ENCODE measurements at places on chromosomes 4 and X.

DNA sequence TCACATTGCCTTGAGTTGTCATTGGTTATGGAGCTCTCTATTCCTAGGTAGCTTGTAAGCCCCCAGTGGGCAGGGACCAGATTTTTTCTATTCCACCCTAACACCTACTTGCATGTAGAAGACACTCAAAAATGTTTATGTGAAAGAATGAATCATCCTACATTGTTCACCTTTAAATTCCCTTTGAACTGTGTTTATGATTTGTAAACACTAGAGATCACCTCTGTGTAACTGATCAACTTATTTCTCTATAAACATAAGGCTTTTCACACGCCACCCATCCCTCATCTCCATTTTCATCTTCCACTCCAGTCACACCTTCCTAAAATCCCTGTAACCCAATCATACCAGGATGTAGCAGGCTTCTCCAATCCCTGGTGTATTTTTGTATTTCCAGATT lies 142.6 kb upstream of the LEF1 start:
- DNase-seq = no peak

DNA sequence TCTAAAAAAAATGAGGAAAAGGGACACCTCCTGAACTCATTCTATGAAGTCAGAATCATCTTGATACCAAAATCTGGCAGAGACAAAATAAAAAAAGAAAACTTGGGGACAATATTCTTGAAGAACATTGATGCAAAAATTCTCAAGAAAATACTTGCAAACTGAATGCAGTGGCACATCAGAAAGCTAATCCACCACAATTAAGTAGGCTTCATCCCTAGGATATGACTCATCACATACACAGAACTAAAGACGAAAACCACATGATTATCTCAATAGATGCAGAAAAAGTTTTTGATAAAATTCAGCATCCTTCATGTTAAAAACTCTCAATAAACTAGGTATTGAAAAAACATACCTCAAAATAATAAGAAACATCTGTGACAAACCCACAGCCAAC lies 98.3 kb downstream of the FAM47B start:
- no peak for DNase-seq

DNA sequence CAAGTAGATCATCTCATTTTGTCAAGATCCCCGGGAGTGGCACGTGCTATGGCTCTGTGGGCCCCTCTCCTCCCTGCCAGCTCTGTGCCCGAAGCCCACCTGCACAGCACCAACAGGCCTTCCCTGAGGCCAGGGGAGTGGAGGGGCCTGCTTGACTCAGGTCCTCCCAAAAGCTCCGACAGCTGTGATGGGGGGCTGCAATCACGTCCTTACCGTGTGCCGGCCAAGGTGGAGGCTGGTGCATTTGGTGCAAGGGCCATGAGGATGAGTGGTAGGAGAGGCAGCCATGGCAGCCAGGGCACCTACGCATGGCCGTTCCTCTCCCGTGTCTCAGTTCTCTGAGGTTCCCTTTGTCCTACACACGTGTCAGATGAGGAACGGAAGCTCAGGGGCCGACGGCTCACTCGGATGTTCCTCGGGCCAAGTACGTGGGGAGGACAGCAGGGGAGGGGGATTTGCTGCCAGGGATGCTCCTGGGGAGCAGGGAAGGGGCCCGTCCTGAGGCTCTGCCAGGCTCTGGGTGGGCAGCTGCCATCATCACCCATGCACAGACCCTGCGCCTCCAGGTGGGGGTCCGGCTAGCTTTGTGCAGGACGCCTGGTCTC lies 95.8 kb downstream of the HMX1 start:
- DNase-seq = no peak

DNA sequence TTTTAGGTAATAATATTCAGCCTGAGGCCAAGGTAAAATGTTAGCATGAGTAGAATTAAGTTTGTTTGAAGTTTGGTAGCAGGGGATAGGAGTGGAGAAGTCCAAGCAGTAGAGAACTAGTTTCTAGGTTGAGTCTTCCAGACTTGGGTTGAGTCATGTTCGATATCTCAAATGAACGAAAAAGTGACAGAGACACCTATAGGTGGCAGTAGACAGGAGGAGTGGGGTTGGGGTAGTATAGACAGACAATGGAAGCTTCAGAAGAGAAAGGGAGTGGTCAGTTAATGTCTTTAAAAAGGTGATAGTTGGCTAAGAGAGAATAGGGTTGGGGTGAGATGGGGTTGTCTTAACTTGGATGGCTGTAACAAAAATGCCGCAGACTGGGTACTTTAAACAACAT lies 58.7 kb upstream of the EMCN start:
- peak; percentile 3 for DNase-seq

DNA sequence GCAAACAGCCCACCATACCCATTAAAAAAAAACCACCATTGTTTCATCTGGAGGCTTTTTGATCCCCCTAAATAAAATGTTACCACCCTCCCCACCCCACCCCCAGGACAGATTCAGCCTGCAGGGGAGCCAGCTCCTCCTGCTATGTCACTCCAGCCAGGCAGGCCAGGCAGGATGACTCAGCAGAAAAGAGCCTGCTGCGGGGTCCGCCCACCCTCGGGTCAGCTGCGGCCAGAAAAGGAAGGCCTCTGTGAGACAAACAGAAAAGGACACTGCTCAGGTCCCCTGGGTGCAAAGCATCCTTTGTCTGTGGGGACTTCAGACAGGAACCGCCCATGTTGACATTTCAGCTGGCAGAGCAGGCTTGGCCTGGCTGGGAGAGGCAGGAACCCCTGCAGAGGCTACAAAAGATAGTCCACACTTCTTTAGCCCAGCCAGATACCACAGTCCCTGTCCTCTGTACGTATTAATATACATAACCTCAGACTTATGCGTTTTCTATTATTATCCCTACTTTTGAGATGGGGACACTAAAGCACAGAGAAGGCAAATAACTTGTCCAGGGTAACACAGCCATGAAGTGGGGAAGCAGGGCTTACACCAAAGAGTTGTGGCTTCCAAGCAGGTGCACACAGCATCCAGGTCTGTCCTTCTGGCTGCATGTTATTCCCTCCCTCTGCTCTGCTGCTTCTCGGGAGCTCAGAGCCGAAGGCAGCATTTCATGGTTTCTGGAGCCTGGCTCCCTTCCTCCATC lies 147.7 kb downstream of the CPEB2 start:
- DNase-seq = peak; percentile 85

DNA sequence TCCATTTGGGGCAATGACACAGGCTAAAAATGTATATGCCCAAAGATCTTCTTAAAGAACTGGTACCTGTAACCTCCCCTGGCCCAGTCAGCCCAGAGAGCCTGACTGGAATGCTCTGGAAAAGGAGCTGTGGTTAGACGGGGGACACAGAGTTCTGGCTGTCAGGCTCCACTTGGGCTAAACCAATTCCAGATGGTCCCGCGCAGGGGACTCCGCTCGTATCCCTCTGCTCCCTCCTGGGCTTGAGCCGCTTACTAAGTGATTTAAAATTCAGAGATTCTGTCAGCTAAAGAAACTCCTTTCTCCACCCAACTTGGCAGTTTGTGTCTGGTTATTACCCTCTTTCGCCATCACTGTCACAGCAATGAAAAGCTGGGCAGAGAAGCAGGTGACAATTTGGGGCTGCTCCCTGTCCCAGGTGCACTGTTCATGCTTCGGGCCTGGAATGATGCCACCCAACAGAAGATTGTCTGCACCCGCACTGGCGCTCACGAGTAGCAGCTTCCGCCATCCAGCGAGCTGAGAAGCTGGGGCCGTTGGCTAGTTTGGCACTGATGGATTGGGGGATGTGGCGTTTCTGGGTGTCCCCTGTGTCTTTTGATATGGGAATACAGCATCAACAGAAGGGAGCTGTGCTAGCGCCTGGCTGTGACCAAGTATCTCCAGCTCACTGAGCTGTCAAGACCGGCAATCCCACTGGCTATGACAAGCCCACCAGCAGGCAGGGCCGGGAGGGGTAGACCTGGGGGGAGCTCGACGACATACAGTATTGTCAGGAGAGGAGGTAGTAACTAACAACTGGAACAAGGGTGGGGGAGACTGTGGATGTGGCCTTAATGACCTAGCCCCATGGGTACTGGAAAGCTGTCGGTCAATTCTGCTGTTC lies 6.7 kb upstream of the IRAK1 start:
- no peak for DNase-seq

- peak; percentile 13 for DNase-seq
These were observed 9.7 kb downstream of the PPEF2 start for GRCh38 chr4:75892508-75892907.
